ENCODE measurements at places on chromosomes 16 and 17.

- peaks cover 100% of the 10 kb centered on the region for H3K4me1 ChIP-seq
- H3K27ac ChIP-seq, result no peak overlapping the region
- no peaks in the 10 kb centered on the region for H3K36me3 ChIP-seq
- no peaks in the 10 kb centered on the region for H3K27me3 ChIP-seq
Observed at GRCh38 chr16:85374571-85374872, 238.6 kb upstream of the GSE1 start.

DNA sequence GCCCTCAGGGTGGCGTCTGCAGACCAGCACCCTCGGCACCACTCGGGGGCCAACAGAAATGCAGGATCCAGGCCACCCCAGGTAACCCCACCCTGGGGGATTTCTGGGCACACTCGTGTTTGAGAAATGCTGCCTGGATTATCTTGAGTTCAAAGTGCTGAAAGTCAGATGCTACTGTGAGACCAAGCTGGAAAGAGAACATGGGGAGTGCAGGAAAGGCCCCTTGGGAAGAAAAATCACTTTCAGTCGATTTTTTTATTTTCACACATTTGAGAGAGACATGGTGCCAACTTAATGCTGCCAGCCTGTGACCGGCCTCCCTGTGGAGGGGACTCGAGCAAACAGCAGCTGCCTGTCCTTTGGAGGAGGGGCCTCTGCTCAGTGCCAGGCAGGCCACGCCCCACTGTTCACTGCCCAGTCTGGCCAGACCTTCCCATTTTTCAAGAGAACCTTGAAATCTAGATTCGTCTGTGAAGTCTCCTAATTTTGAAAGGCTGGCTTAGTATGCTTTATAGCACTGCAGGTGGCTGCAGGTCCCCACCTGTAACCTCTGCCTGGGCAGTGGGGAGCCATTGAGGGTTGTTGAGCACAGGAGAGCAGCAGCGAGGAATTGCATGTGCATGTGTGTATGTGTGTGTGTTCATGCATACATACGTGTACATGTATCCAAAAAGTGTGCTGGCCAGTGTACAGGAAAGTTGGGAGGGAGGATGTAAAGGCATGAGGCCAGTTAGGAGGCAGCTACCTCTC is 70.7 kb upstream of the PLCG2 start:
- H3K27me3 ChIP-seq, result no peaks in the 10 kb centered on the region
- H3K4me3 ChIP-seq, result no peak overlapping the region
- H3K36me3 ChIP-seq, result peaks cover 69% of the 10 kb centered on the region
- no peak for DNase-seq
- H3K27ac ChIP-seq, result no peak overlapping the region

DNA sequence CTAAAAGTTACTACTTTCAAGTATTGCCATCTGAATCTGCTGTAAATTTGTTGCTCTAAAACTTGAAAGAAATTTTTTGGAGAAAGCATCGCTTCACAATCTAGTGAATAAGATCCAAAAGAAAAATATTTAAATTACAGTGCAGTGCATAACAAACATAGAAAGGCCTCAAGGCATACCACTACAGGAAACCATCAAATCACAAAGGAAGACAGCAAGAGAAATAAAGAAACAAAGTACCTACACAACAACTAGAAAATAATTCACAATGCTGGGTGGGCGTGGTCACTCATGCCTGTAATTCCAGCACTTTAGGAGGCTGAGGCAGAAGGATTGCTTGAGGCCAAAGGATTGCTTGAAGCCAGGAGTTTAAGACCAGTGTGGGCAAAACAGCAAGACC is 104.9 kb downstream of the BRIP1 start:
- no peaks in the 10 kb centered on the region for H3K27me3 ChIP-seq
- H3K27ac ChIP-seq, result no peak overlapping the region
- H3K4me3 ChIP-seq, result no peak overlapping the region
- DNase-seq, result no peak
- H3K36me3 ChIP-seq, result no peaks in the 10 kb centered on the region
- no peaks in the 10 kb centered on the region for H3K4me1 ChIP-seq

GRCh38 chr16:31698901-31699300 is 171.2 kb downstream of the AHSP start:
- H3K27ac ChIP-seq, result no peak overlapping the region
- peaks cover 7% of the 10 kb centered on the region for H3K27me3 ChIP-seq
- no peaks in the 10 kb centered on the region for H3K36me3 ChIP-seq
- H3K4me1 ChIP-seq, result peaks cover 20% of the 10 kb centered on the region

GRCh38 chr17:6536566-6537065 is 19.7 kb downstream of the PITPNM3 start:
- H3K27me3 ChIP-seq, result no peaks in the 10 kb centered on the region
- no peaks in the 10 kb centered on the region for H3K4me1 ChIP-seq
- no peak for DNase-seq
- no peaks in the 10 kb centered on the region for H3K36me3 ChIP-seq

DNA sequence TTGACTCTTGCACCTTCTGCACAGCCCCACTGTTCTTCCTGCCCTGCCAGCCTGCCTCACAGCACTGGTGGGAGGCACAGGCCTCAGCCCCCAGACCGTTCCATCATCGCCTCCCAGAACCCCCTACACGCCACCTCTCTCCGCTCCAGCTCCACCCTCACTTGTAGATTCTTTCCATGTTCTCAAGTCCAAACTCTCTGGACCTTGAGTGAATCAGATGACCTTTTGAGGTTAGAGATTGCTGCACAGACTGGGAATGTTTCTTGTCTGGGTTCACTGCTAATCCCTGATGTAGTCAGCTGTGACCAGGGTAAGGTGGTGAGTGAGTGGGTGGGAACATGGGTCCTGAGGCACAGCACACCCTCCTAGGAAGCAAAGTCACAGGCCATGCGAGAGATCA is 272.4 kb downstream of the IRF8 start:
- H3K36me3 ChIP-seq, result no peaks in the 10 kb centered on the region
- no peak overlapping the region for H3K4me3 ChIP-seq
- H3K27ac ChIP-seq, result no peak overlapping the region
- DNase-seq, result no peak

- H3K4me3 ChIP-seq, result no peak overlapping the region
- H3K27ac ChIP-seq, result no peak overlapping the region
- no peaks in the 10 kb centered on the region for H3K4me1 ChIP-seq
- DNase-seq, result no peak
- H3K27me3 ChIP-seq, result no peaks in the 10 kb centered on the region
Observed at GRCh38 chr16:60091529-60091928, 1357.4 kb upstream of the GOT2 start.

GRCh38 chr17:81682565-81683207 is 911 bp downstream of the ARL16 start:
- no peaks in the 10 kb centered on the region for H3K27me3 ChIP-seq
- H3K36me3 ChIP-seq, result peaks cover 44% of the 10 kb centered on the region
- peak overlapping the region; percentile 92 for H3K27ac ChIP-seq
- DNase-seq, result no peak
- peak overlapping the region; percentile 84 for H3K4me3 ChIP-seq

DNA sequence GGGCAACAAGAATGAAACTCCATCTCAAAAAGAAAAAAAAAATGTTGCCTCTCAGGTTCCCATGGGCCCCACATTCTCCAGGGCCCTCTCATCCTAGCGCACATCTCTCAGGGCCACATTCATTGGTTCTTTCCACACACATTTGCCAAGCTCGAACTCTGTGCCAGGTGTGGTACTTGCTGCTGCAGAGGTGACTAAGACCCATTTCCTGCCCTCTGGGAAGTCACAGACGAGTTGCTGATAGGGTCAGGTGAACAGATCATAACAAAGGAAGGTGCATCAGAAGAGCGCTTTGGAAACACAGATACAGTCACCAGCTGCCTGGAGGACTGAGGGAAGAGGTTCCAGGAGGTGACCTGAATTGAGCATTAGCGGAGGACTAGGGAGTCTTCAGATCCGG is 1.0 kb downstream of the GSDMA start:
- H3K27me3 ChIP-seq, result no peaks in the 10 kb centered on the region
- H3K36me3 ChIP-seq, result no peaks in the 10 kb centered on the region

DNA sequence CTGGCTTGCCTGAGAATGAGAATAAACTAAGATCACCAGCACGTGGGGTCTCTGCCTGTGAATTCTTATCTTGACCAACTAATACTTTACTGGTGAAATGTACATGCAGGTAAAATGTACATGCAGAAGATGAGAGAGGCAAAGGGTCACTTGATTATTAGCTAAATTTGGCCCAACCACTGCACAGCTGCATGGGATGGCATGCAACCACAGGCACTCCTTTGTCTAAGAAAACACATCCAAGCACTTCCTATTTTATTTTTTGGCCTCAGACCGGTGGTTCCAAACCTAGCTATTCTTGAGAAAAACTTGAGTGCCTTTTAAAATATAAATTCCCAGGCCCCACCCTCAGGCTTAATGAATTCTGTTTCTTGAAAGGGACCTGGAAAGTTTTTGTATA is 77.9 kb downstream of the SYCE1L start:
- no peak for DNase-seq
- no peak overlapping the region for H3K27ac ChIP-seq
- no peaks in the 10 kb centered on the region for H3K36me3 ChIP-seq
- no peaks in the 10 kb centered on the region for H3K27me3 ChIP-seq
- H3K4me1 ChIP-seq, result no peaks in the 10 kb centered on the region

DNA sequence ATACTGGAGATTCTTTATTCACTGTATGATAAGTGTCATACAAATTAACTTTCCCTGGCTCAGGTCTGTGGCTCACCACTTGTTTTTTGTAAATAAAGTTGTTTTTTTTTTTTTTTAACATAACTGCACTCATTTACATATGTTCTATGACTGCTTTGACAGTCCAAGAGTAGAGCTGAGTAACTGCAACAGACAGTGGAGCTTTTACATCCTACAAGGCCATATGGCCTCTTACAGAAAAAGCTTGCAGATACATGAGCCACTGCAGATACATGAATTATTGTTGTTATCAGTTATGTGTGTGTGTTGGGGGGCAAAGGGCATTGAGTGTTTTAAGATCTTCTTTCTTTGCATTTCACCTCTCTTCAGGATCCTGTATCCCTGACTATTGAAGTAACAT is 311.7 kb downstream of the BCAS3 start:
- no peaks in the 10 kb centered on the region for H3K36me3 ChIP-seq
- H3K27ac ChIP-seq, result no peak overlapping the region
- no peaks in the 10 kb centered on the region for H3K4me1 ChIP-seq
- no peaks in the 10 kb centered on the region for H3K27me3 ChIP-seq

GRCh38 chr17:574061-574460 is 140.6 kb downstream of the VPS53 start:
- H3K27ac ChIP-seq, result no peak overlapping the region
- no peaks in the 10 kb centered on the region for H3K27me3 ChIP-seq
- H3K4me1 ChIP-seq, result no peaks in the 10 kb centered on the region
- no peak overlapping the region for H3K4me3 ChIP-seq
- H3K36me3 ChIP-seq, result peaks cover 53% of the 10 kb centered on the region

DNA sequence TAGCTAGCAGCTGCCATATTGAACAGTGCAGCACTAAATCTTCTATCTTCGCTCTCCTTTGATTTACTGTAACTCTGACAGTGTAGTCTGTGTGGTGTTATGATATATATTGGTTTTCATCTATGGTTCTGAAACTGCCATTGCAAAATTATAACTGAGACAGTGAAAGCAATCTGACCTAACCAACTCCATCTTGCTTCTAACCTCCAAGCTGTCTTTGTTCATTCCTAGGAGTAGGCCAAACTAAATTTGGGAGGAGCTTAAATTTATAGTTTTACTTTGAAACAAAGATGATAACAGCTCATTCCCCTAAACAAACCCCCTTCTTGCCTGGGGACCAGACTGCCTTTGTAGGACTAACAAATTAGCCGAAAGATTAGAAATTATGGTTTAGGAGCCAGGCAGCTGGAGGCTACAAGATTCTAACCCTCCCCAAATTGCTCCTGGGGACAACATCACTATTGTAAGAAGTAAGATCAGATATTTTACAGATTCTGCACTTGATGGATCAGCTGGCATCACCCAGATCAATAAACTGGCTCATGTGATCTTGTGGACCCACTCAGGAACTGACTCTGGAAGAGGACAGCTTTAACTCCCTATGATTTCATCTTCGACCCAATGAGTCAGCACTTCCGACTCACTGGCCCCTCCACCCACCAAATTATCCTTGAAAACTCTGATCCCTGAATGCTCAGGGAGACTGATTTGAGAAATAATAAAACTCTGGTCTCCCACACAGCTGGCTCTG is 47.0 kb upstream of the FBXO47 start:
- no peaks in the 10 kb centered on the region for H3K27me3 ChIP-seq

GRCh38 chr16:58733671-58734458 is at the start of gene GOT2:
Gene GOT2, minus strand, starts transcription at chr16:58734316. Its CDS starts 88 bp downstream, at chr16:58734228.
- H3K27me3 ChIP-seq, result no peaks in the 10 kb centered on the region
- H3K27ac ChIP-seq, result peak within 1 kb of the TSS; percentile 80
- H3K4me1 ChIP-seq, result peaks cover 6% of the 10 kb centered on the region
- peak within 1 kb of the TSS; percentile 78 for H3K4me3 ChIP-seq

DNA sequence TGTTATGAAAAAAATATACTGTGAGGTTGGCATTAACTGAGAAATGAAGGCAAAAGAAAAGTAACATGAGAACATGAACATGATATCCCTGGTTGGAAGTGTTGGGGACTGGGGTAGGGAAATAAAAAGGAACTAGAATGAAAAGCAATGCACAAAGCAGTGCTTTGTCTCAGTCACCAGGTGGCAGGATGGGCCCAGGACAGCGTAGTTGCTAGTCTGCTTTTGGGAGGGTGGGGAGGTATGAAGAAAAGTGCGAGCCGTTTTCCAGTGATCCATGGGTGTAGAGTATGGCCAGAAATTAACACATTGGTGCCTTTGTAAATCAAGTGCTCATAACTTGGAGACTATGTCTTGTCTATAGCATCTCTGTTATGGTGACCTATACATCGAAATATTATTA is 662.5 kb upstream of the SALL1 start:
- no peak overlapping the region for H3K4me3 ChIP-seq
- H3K27me3 ChIP-seq, result no peaks in the 10 kb centered on the region
- H3K36me3 ChIP-seq, result no peaks in the 10 kb centered on the region
- no peak overlapping the region for H3K27ac ChIP-seq

DNA sequence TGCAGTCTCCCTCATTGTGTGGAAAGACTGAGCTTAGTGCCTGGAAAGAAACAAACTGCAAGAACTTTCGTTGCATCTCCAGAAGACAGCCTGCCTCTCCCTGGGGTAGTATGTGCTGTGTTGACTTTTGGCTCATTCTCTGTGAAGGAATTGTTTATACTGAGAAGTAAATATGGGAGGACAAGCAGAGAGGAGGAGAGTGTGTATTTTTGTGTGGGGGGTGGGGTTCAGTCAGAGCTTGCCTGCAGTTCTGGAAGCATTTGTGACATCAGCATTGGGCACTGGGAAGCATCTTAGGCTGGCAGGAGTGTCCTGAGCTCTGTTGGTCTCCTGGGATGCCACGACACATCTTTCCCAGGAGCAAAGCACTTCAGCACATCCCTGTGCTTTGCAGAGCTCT is 147.9 kb downstream of the HS3ST3B1 start:
- no peaks in the 10 kb centered on the region for H3K36me3 ChIP-seq
- H3K27me3 ChIP-seq, result no peaks in the 10 kb centered on the region
- H3K4me1 ChIP-seq, result no peaks in the 10 kb centered on the region
- H3K27ac ChIP-seq, result no peak overlapping the region
- no peak for DNase-seq

DNA sequence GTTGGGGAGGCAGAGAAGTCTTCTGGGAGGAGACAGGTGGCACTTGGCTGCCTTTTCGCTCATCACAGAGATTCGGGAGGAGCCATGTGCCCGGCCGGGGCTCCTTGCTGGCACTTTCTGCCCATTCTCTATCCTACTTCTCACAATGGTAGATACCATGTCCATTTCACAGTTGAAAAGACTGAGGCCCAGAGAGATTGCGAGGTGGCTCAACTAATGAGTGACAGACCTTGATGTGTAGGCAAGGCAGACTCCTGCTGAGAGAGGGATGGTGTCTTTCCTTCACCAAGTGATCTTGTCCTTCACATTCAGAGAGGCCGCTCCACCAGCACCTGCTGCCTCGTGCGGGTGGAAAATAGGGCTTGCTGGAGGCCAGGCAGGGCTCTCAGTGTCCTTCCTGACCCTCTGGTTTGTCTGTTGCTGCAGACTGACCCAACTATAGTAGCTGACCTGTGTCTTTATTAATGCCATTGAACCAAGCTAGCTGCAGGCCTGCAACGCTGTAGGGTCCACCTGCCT is 42.1 kb downstream of the MPRIP start:
- H3K36me3 ChIP-seq, result no peaks in the 10 kb centered on the region
- no peak overlapping the region for H3K27ac ChIP-seq
- no peaks in the 10 kb centered on the region for H3K4me1 ChIP-seq
- H3K4me3 ChIP-seq, result no peak overlapping the region

All from tibial nerve (tissue), 4 donors.